ENCODE measurements at places on chromosomes 3 and 15.

DNA sequence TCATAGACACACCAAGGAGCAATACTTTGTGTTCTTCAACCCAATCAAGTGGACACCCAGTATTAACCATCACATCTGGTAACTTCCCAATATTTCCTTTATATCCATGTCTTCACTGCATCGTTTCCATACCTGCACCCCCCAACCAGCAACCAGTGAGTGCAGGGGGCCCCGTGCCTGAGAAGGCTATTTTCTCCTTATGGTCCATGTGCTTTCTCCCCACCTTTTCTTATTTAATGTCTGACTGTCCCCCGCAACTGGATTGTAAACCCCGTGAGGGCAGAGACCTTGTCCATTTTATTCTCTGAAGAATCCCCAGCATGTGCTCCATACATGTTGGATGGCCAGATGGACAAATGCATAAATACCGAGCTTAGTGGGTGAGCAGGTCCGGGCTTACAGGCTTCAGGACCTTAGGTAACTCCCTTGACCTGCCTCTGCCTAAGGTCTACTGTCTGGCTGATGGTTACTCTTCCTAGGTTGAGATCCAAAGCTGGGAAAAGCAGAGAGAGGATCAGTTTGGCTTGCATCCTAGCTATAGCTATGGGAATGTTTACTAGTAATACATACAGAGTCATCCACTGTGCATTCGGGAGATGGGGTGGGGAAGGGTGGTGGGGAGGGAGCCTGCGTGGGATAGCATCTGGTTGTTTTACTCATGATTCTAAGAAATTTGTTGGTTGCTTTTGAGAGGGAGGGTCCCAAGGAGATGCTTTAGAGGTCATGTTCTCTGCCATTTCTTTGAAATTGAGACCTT lies 41.5 kb downstream of the PXYLP1 start:
- no peak for DNase-seq

GRCh38 chr15:71146580-71146982 lies 31.3 kb downstream of the THSD4 start:
- DNase-seq, result no peak

GRCh38 chr15:63699101-63699785 lies 102.1 kb downstream of the FBXL22 start:
- DNase-seq, result no peak

- no peak for DNase-seq
Observed at GRCh38 chr15:53987480-53987879, 9.2 kb downstream of the UNC13C start.

- DNase-seq, result no peak
Observed at GRCh38 chr3:29454161-29454611, 173.3 kb downstream of the RBMS3 start.

DNA sequence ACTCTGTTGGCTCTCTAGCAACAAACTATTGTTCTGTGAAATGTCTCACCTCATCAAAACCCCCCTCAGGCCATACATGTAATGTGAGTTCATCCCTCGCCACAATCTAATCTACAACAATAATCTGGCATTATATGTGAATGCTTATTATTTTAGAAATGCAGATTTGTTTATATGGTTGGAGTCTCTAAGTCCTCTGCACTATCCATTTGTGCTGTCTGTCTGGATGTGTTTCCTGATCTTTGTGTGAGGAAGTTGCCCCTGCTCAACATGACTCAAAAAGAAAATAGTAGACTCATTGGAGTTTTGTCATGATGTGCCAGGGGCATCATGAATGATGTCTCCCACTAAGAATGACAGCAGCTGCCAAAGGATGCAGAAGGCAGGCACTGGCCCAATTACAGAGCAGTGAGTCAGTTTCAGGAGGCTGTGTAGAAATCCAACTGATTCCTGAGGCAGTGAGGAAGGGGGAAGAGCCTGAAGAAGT lies 161.6 kb upstream of the PDZRN3 start:
- DNase-seq, result no peak

All from substantia nigra (tissue), 51 donors.